CD8-positive, alpha-beta T cell (primary cell): ENCODE measurements at places on chromosomes 3 and 15.

GRCh38 chr15:57726411-57726810 lies 19.9 kb downstream of the POLR2M start:
- DNase-seq, result no peak

- no peak for DNase-seq
Measured at GRCh38 chr3:16490062-16490619, 23.4 kb downstream of the RFTN1 start.

GRCh38 chr15:90955624-90956273 lies 1.1 kb downstream of the RCCD1 start:
- DNase-seq, result no peak

GRCh38 chr3:20079621-20080020 lies 39.4 kb downstream of the KAT2B start:
- no peak for DNase-seq

GRCh38 chr3:2921903-2922302 lies 188.3 kb downstream of the IL5RA start:
- no peak for DNase-seq

DNA sequence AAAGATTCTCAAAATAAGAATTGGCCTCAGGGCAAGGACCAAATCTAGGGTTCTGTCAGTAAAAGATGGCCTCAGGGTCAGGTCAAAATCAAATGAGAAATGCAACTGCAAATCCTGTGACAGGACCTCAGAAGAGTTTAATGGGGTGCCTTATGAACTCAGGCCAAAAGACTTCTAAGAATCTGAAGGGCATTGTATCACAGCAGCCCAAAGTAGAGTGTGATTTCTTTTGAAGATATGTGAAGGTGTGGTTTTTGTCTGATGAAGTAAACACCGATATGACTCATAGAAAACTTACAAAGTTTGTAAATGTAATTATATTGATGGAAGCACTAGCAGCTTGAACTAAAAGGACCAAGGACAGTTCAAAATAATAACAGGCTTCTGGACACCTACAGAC lies 966.1 kb downstream of the AGBL1 start:
- DNase-seq, result no peak

GRCh38 chr3:136428167-136428566 lies 178.0 kb downstream of the PCCB start:
- no peak for DNase-seq

GRCh38 chr3:162014284-162014683 lies 517.7 kb downstream of the OTOL1 start:
- no peak for DNase-seq

- DNase-seq, result no peak
Measured at GRCh38 chr3:111538681-111539083, 3.3 kb upstream of the CD96 start.

DNA sequence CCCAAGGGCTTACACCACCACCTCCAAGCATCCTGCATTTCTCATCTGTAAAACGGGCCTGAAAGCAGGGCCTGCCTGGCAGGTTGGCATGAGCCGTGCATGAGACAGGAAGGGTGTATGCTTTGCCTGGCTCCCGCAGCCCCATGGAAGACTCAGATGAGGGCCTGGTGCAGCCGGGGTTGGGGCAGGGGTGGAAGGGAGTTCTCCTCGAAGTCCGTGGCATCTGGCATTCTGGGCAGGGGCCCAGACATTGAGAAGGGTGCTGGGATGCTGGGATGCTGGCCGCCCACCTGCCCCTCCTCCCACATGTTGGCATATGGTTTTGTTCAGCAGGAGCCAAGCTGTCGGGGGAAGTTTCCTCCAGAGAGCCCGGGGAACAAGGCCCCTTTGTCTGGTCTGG lies 13.0 kb upstream of the FBLN2 start:
- DNase-seq, result no peak

- no peak for DNase-seq
Measured at GRCh38 chr15:90367576-90367975, 15.5 kb downstream of the ZNF774 start.

DNA sequence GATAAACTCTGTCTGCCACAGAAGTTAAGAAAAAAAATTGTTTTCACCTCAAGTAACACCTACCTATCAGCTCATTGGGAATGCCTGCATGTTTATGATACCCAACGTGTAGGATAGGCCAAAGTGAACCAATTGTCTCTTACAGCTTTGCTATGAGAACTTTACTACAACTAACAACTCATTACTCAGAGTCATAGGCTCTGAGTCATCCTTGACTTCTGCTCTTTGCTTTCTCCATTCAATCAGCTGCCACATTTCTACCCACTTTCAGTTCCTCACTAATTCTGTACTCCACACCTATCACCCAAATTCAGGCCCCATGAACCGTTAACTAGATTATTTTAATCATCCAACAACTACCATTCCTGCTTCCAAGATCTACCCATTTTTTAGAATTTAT lies 843.9 kb downstream of the TUSC7 start:
- no peak for DNase-seq

DNA sequence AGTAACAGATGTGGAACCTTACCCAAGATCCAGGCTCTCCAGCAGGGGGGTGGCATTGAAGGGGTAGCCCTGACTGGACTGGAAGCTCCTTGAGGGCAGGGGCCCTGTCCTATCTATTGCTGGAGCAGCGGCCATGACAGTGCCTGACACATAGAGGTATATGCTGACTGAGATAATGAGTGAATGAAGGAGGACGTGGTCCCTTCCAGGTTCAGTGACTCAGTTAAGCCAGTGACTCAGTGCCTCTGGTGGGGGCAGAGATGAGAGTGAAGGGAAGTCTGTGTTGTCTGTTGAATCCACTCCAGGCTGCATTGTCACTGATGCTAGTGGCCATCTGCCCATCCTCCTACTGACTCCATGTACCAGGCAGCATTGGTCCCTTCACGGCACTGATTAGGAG lies 13.0 kb upstream of the CTXND1 start:
- no peak for DNase-seq

GRCh38 chr3:194869482-194870169 lies 183.9 kb downstream of the FAM43A start:
- DNase-seq, result no peak

DNA sequence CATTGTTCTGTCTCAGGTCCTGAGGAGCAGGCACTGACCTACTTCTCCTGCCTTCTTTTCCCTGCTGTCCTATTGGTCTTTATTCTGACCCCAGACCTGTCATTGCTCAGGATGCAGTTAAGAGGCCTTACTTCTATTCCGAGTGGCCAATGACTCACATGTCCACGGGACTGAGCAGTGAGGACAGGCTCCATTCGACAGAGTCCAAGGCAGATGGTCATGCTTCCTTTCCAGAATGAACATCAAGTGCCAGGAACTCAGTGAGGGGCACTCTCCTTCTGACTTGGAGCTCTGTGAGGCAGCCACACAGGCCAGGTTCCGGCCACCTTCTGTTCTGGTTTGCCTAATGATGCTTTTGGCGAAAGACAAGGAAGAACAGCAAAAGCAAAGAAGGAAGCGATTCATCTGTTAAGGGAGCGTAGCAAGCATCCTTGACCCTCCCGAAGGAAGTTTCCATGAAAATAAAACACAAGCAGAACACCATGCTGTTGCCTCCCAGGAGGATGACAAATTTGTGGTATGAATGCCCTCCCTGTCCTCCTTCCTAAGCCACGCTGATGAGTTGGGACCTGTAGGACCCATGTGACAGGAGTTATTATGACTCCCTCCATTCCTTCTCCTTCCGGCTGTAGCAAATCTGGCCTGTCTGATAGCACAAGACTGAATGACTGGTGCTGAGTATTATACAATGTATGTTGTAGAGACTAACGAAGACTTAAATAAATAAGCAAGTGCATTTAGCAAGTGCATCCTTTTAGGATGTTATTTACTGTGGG lies 14.4 kb upstream of the TPRG1 start:
- DNase-seq, result no peak

DNA sequence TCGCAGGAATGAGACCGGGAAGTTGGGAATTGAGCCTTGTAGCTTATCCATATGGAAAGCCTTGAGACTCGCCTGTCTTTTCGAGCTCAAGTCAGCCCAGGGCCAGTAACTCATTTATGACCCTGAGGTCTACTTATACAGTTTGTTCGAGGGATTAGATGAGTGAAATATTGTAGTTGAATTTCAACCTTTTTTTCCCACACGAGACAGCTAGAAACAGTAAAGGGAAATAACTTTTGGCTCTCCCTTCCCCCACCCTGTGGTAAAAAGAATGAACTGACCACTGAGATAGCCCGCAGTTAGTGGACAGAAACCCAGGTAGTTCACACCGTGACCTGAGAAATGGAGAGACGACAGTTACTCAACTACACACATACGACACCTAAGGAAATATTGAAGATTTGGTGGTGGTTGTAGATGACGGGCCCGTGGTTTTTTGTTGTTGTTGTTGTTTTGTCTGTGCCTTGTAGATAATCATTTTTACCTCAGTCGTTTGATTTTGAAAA lies 841 bp downstream of the EIF3J start:
- no peak for DNase-seq

DNA sequence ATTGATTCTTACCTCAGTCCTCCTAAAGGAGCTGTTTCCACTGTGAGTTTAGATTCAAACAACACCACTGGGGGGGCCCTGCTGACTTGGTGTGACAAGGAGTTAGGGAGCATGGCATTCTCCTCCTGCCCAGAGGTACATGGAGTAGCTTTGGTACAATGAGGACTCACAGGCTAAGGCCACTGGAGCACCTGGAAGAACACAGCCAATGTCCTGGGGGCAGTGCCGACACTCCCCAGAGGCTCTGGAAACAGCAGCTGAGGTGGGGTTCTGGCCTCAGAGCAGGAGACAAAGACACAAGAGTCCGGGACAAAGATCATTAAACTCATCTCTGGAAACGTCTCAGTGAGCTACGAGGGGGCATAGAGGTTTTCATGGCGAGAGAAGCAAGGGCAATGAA lies 69.7 kb upstream of the POMGNT2 start:
- no peak for DNase-seq

DNA sequence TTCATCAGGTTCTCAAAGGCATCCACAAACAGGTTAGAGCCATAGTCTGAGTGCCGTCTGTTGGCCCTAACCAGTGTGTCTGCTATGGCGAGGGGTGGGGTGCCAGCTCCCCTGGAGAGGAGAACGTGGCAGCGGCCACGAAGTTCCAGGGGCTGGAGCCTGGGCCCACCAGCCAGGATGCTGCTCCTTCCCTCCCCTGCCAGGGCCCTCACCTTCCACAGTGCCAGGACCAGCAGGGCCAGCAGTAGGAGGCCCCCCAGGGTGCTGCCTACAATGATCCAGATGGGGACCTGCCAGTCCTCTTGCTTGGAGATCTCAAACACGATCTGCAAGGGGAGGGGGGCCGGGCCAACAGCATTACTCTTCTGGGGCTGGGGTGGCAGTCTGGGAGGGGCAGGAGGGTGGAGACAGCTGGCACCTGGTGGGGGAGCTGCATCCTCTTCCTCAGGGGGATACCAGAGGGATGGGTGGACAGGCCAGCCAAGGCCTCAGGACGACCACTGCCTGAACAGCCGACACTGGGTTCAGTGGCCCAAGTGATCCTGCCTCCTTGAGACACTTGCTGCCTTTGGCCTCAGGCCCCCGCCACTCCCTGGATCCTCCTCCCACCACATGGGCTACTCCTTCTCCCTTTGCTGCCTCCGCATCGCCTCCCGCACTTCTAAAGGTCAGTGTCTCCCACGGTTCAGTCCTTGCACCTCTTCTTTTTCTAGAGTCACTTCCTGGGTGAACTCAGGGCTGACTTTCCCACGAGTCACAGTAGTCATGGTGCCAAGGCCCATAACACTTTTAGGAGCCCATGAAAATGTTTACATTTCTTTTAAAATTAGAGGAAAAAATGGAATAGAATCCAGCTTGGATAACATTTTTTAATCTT lies 26.3 kb downstream of the FEM1B start:
- DNase-seq, result no peak

DNA sequence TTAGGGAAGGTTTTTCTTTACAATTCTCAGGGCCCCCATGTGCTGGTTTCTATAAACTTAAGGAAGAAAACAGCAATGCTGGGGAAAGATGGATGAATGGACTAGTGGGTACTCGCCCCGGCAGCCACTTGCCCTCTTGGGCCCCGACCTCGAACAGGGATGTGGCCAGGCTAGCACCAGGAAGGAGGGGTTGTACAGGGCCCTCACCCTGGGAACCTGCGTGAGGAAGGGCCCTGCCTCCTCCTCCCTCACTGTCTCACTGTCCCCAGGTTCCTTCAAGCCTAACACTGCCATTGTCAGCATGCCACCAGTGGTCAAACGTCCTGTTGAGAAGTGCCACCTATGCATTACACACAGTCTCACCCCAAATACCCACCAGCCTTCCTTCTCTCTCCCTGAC lies 9.1 kb downstream of the ADAMTS17 start:
- no peak for DNase-seq

- DNase-seq, result no peak
Measured at GRCh38 chr3:153789380-153789779, 331.8 kb upstream of the ARHGEF26 start.

DNA sequence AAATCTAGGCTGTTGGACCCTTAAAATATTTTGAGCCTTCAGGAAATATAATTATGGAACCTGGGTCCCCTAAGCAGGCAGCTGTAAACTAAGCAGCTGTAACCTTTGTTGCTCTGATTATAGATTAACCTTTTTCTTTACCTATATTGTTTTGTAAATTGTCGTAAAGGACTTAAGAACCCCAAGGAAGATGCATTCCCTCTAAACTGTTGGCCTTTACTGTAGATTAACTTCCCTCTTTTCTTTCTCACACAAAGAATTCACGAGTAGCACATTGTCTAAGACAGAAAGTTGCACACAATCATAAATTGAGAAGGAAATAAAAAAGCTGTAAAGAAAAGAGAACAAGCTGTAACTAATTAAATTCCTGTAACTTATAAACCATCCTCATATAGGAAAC lies 877.3 kb downstream of the ROBO2 start:
- no peak for DNase-seq

GRCh38 chr3:191379446-191379845 lies 49.1 kb upstream of the UTS2B start:
- DNase-seq, result no peak

DNA sequence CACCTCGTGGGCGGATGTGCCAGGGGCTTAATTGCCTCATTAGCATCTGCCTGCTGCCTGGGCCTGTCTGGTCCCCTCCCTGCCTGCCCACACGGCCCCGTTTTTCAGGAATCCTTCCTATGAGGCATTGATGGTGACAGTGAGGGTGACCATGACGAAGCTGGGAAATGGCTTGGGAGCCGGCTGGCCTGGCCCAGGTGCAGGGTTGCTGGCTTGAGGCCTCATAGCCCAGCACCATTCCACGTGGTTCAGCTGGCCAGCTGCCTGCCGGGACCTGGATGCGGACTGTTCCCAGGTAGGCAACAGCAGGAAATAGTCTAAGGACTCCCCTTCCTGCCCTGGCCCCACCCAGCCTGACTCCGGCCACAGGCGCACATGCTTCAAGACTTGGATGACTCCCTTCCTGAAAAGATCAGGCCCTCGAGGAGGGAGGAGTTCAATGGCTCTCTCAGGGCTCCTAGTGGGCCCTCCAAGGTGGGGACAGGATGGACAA lies 8.9 kb upstream of the DUSP7 start:
- no peak for DNase-seq

GRCh38 chr3:128922804-128923459 lies 43.5 kb downstream of the ACAD9 start:
- DNase-seq, result peak; percentile 42

- DNase-seq, result no peak
Measured at GRCh38 chr3:129491794-129492193, 36.6 kb upstream of the RHO start.

- DNase-seq, result no peak
Measured at GRCh38 chr3:127762077-127762786, 60.1 kb downstream of the MGLL start.
